Osteoblast (primary cell): ENCODE measurements at places on chromosomes 2 and 18. TPM values are rescaled to one million over a fixed set of nuclear protein-coding genes. Genes with fewer than 3 reads are reported as not detected.

Gene DLGAP1
- not detected in 2 replicates for total RNA-seq

Gene FHL2
- total RNA-seq: 566 and 568 TPM in 2 replicates

Gene DIS3L2
- total RNA-seq: 21.2 and 28.2 TPM in 2 replicates

Gene DCAF17
- 32.6 and 37.7 TPM in 2 replicates for total RNA-seq

Gene MYO7B
- under 0.01 TPM in 2 replicates for total RNA-seq

Gene MYCN
- not detected in 2 replicates for total RNA-seq

Gene UBE2E3
- total RNA-seq: 58.3 and 71.9 TPM in 2 replicates

Gene LYPD6
- total RNA-seq: under 0.01 and 0.59 TPM in 2 replicates

DNA sequence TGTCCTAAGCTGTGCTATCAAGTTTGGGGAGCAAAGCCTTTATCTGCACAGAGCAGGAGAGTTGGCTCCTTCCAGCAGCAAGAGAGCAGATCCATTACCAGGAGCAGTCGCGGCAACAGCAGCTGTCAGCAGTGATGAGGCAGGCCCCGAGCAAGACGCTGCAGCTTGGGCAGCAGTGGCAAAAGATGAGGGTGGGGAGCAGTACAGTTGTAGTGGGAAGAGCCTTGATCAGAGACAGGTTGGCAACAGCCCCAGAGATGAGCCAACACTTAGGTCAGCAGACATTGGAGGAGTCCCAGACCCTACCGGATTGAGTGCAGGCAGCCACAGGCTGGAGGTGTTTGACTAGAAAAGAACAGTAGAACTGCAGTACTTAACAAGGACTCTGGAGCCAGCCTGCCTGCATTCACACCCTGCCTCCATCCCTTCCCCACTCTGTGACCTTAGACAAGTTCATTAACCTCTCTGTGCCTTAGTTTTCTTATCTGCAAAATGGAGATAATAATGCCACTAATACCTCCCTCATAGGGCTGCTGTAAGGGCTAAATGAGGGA is 117.1 kb upstream of the SERTAD2 start:
- no peaks in the 10 kb centered on the region for H3K27me3 ChIP-seq
- H3K36me3 ChIP-seq: no peaks in the 10 kb centered on the region
- DNase-seq: peak; percentile 91

GRCh38 chr2:220936641-220937197 is 635.4 kb downstream of the EPHA4 start:
- H3K27me3 ChIP-seq: no peaks in the 10 kb centered on the region
- DNase-seq: no peak
- H3K4me1 ChIP-seq: no peaks in the 10 kb centered on the region
- no peak overlapping the region for H3K4me3 ChIP-seq

- DNase-seq: no peak
- no peaks in the 10 kb centered on the region for H3K27me3 ChIP-seq
- peaks cover 40% of the 10 kb centered on the region for H3K4me1 ChIP-seq
- peak overlapping the region; percentile 91 for H3K27ac ChIP-seq
Observed at GRCh38 chr2:20064421-20064820, 13.0 kb upstream of the LAPTM4A start.

DNA sequence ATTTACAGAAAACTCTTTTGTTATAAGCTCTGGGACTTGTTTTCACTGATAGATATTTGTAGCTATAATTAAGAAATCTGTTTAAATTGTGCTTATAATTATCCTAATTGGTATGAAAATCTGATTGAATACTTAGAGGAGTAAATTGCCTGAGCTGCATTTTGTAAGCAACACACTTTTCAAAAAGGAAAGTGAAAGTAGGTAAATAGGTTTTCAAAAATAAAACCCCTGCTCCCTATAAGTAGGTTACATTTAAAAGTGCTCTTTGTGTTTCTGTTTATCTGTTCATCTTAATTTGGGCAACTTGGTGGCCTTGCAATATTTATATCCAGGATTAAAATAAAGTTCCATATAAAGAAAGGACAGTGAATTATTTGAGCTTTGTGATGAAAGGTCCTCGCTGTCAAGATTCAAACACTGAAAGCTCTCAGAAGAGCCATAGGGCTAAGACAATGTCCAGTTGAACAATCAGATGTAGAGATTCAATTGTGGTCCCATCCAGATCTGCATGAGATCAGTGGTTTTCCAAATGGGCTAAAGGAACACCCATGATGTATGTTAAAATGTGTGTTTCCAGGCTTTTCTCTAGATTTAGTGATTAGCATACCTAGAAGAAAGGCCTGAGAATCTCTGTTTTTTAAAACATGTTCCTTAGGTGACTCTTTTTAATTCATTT is 371.6 kb downstream of the RPRM start:
- no peak overlapping the region for H3K4me3 ChIP-seq
- H3K36me3 ChIP-seq: no peaks in the 10 kb centered on the region
- DNase-seq: no peak
- no peaks in the 10 kb centered on the region for H3K27me3 ChIP-seq

DNA sequence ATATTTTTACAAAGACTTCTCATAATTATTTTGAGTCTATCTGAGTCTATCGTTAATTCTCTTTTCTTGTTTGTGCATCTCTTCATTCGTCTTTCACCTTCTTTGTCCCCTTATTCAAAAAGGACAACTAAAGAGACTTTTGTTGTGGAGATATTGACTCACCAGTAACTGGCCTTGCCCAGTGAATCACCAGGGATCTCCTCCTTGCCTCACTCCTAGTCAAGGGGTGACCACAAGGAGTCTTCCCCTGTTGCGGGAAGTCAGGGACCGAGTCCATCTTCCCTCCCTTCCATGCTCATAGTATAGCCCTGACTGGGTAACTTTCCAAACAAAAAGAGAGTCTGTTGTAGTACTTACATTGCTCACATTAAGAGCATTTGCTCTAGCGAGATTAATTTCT is 158.9 kb downstream of the NEB start:
- no peaks in the 10 kb centered on the region for H3K27me3 ChIP-seq
- no peaks in the 10 kb centered on the region for H3K4me1 ChIP-seq
- H3K27ac ChIP-seq: no peak overlapping the region
- H3K4me3 ChIP-seq: no peak overlapping the region

DNA sequence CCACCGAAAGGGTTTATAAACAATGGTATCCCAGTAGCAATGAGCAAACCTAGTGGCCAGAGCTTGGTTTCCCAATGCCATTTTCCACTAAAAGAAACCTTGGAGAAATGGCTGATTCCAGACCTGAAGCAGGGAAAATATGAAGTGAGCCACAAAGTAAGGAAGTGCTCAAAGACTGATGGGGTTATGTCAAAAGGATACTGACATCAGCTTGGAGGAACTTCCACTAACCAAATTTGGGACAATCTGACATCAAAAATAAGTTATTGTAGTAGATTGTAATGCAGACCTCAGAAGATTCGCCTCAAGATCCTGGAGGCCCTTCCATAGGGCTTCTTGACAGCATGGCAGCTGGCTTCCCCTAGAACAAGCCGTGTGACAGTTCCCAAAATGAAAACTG is 79.4 kb upstream of the SP3 start:
- peaks cover 4% of the 10 kb centered on the region for H3K27me3 ChIP-seq
- no peaks in the 10 kb centered on the region for H3K36me3 ChIP-seq
- no peak for DNase-seq
- peaks cover 2% of the 10 kb centered on the region for H3K4me1 ChIP-seq
- no peak overlapping the region for H3K27ac ChIP-seq

DNA sequence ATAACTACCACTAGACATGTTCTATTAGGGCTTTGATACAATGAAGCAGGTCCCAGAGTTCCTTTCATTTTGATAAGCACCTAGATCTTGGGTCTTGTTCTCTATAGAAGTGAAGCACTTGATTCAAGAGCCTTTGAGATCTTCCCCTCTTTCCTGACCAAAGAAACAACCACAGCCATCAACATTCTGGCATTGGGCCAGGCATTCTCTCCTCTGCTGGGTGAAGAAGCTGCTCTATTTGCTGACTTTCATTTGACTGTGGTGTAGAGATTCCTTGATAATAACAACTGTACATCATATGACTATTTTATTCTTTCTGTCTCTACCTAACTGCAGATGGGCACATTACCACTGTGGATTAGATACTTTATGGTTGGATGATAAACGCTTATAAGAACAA is 96.6 kb upstream of the LYPD1 start:
- H3K4me3 ChIP-seq: no peak overlapping the region
- H3K27ac ChIP-seq: no peak overlapping the region
- H3K4me1 ChIP-seq: no peaks in the 10 kb centered on the region
- H3K27me3 ChIP-seq: no peaks in the 10 kb centered on the region
- DNase-seq: no peak

DNA sequence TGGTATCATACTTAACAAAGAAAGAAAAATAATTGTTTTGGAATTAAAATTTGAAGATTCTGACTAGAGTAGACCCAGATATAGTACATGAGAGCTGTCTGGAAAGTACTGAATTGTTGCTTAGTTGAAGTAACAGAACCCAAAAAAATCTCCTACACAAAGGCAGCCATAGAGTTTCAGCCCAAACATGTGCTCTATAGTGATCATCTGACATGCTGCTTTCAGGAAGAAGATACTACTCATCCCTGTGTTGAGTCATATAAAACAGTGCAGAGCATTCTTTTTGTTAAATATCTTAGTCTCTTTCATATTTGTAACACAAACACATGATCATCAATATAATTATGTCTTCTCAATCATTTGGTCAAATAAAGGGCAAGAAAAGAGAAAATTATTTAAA is 84.8 kb upstream of the PTPRM start:
- no peaks in the 10 kb centered on the region for H3K27me3 ChIP-seq
- no peaks in the 10 kb centered on the region for H3K4me1 ChIP-seq
- H3K4me3 ChIP-seq: no peak overlapping the region
- H3K27ac ChIP-seq: no peak overlapping the region
- no peak for DNase-seq
